ENCODE measurements at places on chromosomes 1 and 21.

DNA sequence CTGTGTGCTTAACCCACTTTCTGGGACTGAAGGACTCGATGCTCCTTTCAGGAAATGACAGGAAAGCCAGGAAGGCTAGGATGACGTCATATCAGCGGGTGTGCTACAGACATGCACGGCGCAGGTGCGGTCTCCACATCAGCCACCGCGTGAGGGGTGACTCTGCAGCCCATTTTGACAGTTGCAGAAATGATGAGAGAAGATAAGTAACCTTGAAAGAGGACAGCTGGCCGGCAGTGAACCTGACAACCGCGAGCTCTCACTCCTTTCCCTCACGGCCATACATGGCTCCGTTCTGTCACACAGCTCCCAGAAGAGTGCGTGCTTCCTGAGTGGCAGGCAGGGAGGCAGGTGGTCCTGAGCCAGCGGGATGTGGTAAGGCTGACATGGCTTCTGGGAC lies 1.7 kb upstream of the KRTAP10-5 start:
- DNase-seq: no peak

GRCh38 chr1:52695627-52696026 lies 2.5 kb downstream of the COA7 start:
- no peak for DNase-seq

- DNase-seq: no peak
Observed at GRCh38 chr1:100304921-100305320, 38.9 kb downstream of the RTCA start.

GRCh38 chr1:240455228-240455821 lies 156.6 kb downstream of the GREM2 start:
- no peak for DNase-seq

DNA sequence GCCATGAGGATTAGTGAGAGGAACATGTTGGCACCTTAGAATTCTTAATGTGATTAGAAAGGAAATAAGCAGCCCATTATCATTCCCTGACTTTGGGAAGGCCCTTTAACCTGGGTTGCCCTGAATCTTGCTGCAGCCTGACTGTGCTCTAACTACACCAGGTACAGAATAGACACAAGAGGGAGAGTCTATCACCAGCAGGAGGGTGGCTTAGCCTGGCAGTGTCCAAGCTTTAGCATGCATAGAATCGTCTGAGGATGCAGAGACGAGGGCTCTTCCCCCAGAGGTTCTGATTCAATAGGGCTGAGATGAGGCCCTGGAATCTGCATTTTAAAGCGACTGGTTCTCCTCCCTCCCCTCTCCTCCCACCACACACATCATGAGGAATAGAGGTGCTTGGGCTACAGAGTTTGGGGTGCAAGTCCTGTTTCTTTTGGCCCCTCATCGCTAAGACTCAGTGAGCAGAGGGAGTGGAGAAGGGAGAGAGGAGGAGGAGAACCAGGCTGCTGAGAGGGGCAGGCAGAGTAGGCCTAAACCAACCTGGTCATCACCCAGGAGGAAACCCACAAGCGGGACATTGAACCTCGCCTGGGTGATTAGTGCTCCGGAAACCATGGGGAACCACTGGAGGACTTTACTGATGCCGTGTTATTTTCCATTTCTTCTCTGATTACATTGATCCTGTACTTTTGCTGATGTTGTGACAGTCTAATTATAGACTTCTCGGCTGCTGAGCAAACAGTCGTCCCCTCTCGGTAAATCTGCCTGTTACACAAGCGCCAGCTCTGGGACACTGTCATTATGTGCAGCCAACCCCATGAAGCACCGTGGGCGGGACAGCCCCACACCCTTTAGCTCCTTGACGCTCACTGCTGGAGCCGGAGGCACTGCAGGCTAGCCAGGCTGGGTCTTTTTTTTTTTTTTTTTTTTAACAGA lies 6.3 kb upstream of the TENT5C start:
- no peak for DNase-seq

GRCh38 chr1:48341221-48341620 lies 118.7 kb downstream of the SLC5A9 start:
- no peak for DNase-seq

DNA sequence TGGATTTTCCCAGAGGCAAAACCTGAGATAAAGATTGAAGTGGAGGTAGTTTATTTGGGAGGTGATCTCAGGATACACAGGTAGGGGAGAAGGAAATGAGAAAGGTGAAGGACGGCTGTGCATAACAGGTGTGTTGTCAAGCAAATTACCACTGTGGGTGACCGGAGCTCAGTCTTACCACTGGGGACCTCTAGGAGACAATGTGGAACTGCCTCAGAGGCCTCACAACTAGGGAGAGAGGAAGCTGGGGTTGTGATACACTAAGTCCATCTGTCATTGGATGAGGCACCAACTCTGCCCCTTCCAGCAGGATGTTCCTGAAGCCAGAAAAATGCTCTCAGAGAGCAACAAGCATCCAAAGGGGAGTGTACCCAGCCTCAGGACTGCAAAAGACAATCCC lies 32.6 kb downstream of the GRIK3 start:
- no peak for DNase-seq

DNA sequence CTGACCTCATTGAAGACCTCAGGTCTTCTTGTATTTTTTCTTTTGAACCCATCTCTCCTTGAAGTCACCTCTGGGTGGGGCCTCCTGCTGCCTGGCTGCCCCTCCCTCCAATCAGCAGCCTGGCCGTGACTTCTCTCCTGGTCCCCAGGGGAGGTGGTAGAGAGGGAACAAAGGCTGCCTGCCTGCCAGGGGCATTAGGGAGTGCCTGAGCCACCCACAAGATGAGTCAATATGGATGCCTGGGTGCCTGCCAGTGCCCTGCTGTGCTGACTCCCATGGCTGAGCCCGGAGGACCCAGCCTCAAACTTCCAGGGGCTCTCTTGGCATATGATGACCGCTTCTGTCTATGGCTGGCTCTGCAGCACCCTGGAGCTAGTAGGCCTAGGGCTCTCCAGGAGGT lies 5.3 kb upstream of the CDCP2 start:
- no peak for DNase-seq

GRCh38 chr1:247172996-247173395 lies 1.2 kb upstream of the ZNF124 start:
- no peak for DNase-seq

DNA sequence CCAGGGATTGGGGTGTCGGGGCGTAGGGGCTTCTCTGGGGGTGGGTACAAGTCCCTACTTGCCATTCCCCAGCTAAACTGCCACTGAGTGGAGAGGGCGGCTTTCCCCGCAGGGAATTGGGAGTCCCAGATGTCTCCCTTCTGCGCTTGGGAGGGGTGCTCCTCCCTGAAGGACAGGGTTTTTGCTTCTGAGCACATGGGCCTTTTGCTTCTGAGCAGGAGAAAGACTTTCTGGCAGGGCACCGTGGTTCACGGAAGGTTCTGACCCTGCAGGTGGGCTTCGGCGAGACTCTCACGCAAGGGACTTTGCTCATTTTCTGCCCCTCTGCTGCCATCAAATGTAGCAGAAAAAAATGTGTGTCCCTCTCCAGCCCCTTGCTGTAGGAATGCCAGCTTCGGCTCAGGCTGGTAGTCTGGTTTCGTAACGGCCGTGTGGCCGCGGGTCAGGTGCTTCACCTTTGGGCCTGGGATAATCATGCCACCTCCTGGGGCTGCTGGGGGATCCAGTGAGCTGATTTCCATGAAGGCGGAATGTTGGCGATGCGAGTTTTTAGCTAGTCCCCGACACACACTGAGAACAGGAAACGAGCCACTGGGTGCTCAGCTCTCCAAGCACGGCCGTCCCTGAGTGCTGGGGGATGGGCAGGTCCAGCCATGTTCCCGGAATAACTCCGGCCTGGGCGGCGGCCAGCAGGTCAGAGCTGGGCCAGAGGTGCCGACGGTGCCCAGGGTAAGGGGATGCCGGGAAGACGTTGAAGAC lies 364.0 kb downstream of the CAMTA1 start:
- no peak for DNase-seq

DNA sequence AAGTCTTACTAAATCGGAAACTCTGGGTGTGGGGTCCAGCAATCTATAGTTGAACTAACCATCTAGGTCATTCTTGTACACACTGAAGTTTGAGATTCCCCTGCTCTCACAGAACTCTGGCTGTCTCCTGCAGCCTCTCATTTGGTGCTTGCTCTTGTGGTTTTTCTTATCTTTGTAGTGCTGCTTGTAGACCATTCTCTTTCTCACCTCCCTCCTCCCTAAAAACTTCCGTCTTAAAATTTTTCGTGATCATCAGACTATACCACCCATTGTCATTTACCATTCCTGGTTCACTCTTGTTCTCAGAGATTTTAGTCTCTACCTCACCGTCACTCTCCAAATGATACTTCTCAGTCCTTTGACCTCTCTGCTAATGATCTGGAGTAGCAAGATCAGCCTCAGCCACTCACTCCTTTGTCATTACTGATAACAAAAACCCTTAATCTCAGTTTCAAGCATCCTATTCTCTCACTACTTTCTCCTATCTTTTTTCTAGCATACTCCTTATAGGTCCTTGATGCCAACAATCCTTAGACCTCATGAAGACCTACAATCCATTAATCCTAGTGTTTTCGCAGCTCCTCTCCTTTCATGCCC lies 13.0 kb upstream of the EPHX4 start:
- DNase-seq: no peak

DNA sequence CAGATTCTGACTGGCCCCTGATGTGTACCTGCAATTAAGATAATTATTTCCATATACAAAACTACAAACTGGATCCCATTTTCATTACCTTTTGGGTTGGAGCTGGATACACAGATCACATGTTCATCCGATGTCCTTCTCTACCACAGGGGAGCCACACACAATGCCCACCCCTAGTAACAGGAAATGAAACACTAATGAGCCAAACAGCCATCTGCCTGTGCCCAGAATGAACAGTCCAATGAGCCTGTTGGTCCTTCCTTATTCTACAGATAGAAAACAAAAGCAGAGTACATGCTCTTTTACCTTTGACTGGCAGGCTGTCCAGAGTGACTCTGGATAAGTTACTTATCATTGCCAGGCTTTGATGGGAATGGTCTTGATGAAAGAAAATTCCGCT lies 68.6 kb downstream of the SIPA1L2 start:
- no peak for DNase-seq

DNA sequence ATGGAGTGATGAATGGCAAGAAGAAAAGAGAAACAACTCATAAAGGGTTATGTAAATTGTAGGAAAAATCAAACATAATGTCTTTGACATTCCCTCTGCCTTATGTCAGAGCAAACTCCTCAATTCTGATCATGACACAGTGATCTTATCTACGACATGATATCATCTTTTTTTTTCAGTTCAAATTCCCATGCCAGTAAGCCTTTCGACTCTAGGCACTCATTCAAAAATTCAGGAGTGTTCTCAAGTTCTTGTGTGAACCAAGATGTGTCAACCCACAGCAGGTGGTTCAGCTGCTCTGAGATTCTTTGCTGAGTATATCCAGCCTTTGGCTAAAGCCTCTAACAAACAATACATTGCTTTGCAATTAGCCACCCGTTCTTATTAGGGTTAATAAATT lies 97.1 kb upstream of the ESRRG start:
- DNase-seq: no peak

DNA sequence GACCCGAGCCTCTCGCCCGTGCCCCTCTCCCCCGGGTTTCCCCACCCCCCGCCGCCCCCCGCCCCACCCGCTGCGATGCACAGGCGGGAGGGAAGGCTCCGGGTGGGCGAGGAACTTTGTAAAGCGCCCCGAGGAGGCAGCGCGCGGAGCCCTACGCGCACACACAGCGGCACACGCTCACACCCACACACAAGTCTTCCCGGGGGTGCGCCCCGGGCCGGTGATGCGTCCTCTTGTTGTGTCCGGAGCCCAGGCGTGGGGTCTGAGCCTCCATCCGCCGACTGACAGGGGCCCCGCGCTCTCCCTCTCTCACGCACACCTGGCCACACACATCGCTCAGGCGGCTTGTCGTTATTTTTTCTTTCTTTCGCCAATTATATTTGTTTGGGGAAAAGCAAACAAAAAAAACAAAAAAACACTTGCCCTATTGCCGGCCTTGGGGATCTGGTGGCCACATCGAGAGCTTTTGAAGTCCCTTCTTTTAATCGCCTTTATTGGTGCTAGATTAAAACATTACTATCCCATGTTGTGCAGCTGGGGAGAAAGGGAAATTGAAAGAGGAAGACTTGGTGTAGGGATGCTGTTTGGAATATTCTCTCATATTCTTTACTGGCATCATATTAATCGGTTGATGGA lies 770 bp downstream of the NTNG1 start:
- DNase-seq: no peak

- no peak for DNase-seq
Observed at GRCh38 chr1:147882535-147882934, 20.1 kb upstream of the GJA8 start.

GRCh38 chr21:42157606-42158310 lies 61.2 kb upstream of the ABCG1 start:
- no peak for DNase-seq

DNA sequence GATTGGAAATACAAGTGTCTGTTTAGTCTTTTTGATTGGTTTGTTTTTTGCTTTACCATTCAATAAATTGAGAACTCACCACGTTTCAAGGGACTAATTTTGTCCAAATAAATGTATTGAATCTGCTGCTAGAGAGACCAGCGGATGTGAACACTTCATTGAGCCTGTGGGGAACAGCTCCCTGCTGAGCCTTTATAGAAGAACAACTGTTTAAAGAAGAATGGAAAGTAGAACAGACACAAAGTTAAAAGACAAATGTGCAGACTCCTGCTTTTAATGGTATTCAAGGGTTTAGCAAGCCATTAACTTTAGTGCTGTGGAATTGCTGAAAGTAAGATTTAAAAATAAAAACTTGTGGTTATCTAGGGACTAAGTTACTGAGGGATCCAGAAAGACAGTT lies 817.7 kb upstream of the B3GALT2 start:
- no peak for DNase-seq

DNA sequence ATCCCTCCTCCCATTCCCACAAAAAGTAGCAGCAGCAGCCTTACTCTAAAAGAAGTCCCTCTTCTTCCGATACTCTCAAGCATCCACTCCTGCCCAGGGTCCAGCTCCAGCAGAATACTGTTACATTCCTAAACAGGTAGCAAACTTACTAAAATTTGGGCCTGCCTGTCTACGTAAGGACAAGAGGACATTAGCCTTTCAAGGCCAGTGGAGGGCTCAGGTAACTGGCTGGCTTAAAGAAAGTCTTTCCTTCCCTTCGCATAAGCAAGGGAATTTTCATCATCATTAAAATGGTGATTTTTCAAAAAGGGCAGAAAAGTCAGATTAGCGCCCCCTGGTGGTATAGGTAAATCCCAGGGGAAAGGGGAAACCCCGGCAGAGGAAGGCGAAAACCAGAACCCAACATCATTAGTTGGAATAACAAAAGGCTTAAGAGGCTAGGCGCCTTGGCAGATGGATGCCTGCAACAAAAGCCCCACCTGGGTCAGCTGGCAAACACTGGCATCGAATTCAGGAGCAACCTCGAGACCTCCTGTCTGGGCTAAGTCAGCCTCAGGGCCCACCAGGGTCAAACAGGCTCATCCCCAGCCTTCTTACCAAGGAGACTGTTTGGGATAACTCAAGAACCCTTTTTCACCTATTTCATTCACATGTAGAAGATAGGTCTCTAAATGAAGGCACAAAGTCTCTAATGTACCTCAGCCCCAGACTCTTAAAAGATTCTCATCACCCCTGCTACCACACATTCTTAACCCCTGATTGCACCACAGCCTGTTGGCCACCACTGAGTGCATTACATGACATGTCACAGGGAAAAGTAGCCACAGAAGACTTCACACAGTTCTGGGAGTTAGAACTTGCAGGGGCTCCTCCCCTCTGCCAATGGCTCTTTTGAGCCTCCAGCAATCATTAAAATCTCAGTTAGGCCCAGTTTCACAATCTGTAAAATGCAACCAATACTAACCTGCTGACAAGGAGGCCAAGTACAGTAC lies 36.7 kb downstream of the ERI3 start:
- DNase-seq: no peak

- DNase-seq: no peak
Observed at GRCh38 chr1:89382479-89382878, 18.6 kb downstream of the GBP6 start.

GRCh38 chr1:14945132-14946010 lies 208.2 kb upstream of the TMEM51 start:
- DNase-seq: no peak
